RPMI7951 (cell line): ENCODE measurements at places on chromosomes 4 and X. TPM values are rescaled to one million over a fixed set of nuclear protein-coding genes. Genes with fewer than 3 reads are reported as not detected.
A peak's percentile ranks its signal among the peaks of the same experiment; 100 is the strongest.

DNA sequence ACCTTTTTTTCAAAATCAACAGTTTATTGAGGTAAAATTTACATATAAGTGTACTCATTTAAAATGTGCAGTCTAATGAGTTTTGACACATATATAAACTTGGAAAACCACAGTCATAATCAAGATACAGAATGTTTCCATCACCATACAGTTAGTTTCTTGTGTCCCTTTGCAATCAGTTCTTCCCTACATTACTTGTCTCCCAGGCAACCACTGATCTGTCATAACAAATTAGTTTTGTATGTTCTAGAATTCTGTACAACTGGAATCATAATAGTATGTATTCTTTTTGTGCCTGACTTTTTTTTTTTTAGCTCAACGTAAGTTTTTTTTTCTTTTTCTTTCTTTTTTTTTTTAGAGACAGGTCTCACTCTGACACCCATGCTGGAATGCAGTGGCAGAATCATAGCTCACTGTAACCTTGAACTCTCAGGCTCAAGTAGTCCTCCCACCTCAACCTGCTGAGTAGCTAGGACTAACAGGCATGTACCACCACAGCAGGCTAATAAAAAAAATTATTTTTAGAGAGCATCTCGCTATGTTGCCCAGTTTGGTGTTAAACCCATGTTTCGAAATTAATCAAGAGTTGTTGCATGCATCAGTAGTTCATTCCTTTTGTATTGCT, 26.9 kb downstream of the ARFIP1 start:
- no peak for DNase-seq

DNA sequence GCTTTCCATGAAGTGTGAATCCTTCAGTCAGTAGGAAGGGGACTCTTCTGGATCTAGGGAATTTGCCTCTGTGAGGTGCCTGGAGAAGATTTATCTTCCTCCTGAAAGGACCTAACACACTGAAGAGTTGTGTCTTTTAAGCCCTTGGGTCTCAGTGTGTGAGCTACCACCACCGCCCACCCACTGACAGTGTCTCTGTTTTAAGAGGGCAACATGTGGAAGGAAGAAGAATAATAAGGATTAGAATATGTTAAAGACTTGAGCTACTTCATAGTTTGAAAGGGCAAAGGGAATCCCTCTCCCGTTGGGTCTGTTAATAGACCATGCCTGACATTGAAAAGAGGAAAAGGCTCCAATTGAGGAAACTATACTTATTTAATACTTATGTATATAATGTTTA, 64.3 kb upstream of the TLR2 start:
- DNase-seq: no peak

DNA sequence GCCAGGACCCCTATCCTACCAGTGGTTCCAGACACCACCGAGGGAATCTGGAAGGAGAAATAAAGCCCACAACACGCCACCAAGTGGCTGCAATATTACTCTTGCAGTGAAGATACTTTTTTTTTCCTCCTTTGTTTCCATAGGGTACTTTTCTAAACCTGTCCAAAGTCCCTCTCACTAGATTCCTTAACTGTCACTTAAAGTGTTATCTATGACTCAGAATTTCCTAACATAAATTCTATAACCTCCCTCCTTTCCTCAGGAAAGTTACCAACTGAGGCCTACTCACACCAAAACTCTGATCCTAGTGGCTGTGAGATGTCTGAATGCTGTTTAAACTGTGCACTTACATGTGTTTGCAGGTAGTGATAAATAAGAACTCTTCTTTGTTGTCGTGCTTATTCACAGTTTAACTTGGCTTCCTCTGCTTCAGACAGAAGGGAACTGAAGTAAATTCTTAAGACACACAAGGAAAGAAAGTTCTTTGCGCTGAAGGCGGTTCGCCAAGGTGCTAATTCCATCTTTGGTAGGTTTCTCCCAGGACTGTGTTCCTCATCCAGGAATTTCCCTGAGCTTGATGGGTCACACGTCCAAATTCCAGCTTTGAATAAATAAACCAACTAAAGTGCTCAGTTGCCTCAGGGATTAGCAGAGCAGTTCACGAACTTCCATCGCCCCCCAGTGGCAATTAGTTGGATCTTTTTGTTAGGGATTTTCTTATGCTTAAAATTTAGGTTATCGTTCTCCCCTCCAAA, 10.7 kb upstream of the HCCS start:
- peak; percentile 65 for DNase-seq

DNA sequence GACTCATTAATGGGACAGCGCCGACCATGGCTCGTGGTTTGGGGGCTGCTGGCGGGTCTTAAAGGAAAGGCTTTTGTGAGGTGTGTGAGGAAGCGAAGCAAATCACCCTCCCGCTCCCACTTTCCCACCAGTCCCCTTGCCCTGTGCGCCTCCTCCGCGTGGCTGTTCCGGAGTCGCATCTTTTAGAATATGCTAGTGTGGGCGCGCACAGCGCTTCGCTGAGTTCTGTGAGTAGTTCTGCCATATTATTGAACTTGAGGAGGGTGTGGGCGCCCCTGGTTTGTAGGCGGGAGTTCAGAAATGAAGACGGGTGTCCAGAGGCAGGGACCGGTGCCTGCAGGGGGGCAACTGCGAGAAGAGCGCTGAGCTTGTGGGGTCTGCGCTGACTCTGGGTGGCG, 49.1 kb downstream of the ZNF141 start:
- no peak for DNase-seq

DNA sequence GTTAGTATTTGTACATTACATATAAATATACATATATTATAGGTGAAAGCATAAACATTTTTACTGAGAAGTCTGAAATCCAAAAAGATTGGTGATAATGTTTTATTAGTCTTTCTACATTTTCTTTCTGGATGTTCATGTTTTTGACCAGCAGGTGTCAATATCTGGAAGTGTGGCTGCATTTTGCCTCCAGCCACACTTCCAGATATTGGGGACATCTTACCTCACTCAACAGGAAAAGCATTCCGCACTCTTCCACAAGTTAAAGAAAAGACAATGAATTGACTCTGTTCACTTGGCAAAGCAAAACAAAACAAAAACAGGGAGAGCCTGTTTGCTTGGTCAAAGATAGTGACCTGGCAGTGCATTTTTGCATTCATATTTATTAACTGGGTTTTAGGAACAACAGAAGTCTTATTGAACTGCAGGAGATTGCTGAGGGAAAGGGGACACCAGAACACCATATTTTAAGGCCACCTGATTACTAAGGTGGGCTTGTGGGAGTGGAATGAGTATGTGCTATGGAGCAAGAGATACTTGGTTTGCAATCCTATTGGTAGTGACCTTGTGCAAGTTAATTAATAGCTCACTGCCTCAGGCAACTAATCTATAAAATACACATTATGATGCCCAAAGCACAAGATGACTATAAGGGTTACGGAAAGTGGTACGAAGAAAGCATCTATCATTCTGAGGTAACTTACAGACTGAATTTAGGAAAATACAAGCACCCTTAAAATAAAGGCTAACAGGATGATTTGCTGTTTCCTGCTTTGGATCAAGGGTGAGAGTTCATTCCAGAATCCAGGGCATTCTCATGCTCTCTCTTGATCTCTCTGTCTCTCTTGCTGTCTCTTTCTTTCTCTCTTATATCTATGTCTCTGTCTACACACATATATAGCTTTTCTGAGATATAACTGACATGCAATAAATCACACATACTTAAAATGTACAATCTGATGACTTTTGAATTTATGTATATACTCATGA, 389.9 kb upstream of the EMCN start:
- DNase-seq: peak; percentile 6

DNA sequence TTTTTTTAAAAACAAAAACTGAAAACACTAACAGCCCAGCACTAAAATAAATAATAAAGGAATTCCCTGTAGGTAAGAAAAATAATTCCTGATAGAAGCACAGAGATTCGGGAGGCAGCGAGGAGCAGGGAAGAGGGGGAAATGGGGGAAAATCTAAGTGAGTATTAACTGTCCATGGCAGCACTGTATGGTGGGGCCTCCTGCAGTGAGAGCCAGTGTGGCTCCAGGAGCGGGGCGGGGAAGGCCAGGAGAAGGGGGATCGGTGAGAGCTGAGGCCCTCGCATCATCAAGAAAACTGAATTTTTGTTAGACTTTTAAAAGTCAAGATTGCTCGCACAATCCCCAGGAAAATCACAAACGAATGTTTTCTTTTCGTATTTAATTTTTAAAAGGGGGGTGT, 14.1 kb downstream of the RNF212 start:
- no peak for DNase-seq

DNA sequence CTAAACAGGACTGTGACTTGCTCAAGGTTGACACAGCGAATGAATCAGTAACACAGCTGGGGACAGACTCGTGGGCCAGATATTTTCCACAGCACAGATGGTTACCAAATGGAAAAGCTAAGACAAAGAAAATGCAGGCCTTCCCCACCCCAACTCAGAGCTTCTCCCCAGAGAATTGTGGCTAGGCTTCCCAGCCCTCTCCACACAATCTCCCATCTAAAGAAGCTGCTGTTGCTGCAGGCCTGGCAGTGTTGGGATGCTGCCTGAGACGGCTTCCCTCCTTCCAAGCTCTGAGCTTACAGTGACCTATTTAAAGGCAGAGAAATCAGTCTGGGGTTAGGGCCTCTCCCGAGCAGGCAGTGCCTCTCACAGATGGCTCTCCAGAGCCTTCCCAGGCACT, 46.5 kb upstream of the PGRMC1 start:
- DNase-seq: no peak

- no peak for DNase-seq
Observed at GRCh38 chrX:139187738-139188137, 342.8 kb upstream of the F9 start.

DNA sequence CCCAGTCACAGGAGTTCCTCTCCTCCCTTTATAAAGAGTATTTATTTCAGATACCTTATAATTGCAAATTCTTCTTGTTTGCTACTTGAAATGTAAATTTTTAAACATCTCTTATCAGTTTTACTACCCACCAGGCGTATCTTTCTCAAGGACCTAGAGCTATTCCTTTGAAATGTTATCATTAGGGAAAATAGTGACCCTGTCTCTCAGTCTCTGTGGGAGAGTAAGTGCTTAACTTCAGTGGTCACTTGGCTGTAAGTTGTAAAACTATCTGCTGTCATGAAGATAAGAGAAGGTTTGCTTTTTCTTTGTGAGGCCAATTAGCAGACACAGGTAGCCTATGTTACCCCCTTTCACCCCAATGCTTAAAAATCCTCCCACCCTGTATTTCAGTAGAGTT, 241.6 kb downstream of the TACR3 start:
- no peak for DNase-seq

DNA sequence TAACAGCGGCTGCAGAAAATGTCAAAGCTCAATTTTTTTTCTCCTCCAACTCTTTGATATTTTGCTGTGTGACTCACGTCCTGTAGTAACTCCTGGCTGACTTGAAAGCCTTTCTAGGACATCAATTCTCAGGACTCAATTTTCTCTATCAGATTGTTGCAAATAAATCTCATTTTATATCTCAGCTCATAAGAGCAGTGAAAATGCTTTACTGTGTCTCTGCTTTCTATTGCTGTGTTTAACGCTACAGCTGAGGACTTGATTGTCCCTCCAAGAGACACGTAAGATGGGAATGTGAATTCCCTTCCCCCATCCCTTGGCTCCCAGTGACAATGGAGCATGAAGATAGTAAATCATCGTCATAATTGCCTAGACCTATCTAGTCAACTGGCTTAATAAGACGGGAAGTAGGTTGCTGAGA, 20.5 kb upstream of the CBR4 start:
- DNase-seq: peak; percentile 81

DNA sequence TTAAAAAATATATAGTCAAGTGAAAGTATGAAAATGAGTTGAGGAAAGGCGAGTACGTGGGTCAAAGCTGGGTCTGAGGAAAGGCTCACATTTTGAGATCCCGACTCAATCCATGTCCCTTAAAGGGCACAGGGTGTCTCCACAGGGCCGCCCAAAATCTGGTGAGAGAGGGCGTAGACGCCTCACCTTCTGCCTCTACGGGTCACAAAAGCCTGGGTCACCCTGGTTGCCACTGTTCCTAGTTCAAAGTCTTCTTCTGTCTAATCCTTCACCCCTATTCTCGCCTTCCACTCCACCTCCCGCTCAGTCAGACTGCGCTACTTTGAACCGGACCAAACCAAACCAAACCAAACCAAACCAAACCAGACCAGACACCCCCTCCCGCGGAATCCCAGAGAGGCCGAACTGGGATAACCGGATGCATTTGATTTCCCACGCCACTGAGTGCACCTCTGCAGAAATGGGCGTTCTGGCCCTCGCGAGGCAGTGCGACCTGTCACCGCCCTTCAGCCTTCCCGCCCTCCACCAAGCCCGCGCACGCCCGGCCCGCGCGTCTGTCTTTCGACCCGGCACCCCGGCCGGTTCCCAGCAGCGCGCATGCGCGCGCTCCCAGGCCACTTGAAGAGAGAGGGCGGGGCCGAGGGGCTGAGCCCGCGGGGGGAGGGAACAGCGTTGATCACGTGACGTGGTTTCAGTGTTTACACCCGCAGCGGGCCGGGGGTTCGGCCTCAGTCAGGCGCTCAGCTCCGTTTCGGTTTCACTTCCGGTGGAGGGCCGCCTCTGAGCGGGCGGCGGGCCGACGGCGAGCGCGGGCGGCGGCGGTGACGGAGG, at the start of gene FMR1:
Gene FMR1 (plus strand): TSS at position 728 of the 831 bp plus-strand sequence. CDS start 261 bp downstream, outside the sequence.
- DNase-seq: peak; percentile 85

- no peak for DNase-seq
Observed at GRCh38 chr4:128225148-128225547, 62.5 kb downstream of the PGRMC2 start.

DNA sequence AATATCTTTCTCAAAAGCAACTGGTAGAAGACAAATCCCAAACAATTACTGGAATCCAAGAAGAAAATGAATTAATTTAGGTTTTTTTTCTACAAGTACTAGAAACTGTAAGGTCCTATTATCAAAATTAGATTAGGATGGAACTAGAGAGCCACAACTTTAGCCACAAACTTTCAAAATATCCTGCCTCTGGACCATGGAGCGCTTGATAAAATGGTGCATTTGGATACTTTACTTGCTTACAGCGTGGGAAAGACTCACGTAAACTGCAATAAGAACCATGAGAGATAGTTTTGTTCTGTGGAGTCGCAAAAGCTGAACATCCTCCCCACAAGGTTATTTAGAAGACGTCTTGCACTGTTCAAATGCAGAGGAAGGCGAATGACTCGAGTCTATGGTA, at the start of gene DCAF8L2:
Gene DCAF8L2 (plus strand): TSS at position 301 of the 400 bp plus-strand sequence. CDS start 156,552 bp downstream, outside the sequence.
- no peak for DNase-seq

GRCh38 chrX:100593126-100593525, 8.4 kb downstream of the TNMD start:
- no peak for DNase-seq

GRCh38 chr4:38072578-38072977, 112.4 kb downstream of the PTTG2 start:
- no peak for DNase-seq

DNA sequence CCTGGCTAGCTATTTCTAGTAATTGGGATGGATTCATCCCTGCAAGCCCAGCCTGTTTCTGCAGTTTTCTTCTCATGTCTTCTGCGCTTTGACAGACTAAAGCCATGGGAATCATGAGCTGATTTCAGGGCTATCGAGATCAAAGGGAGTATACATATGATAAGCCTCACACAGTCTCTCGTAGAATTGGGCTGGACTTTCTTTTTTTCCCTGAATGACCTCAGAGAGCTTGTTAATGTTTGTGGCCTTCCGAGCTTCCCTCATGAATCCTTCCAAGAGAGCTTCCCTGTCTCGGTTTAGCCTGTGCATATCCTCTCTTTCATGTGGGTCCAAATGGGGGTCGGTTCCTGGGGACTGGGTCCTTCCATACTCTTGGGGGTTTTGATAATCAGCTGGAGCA, 130.3 kb downstream of the ADRA2C start:
- no peak for DNase-seq

The PDGFC gene
- total RNA-seq: 54.7 and 58.9 TPM in 2 replicates

The ZAR1 gene
- total RNA-seq: 0.12 TPM in 1 of 2 replicates, not detected in the other

The TCEAL7 gene
- total RNA-seq: not detected in 2 replicates

The CCDC110 gene
- total RNA-seq: 1.2 and 3.3 TPM in 2 replicates

The PLP1 gene
- total RNA-seq: 3.1 and 3.3 TPM in 2 replicates

The USP26 gene
- not detected in 2 replicates for total RNA-seq

The SUPT20HL1 gene
- total RNA-seq: not detected in 2 replicates

The GDPD2 gene
- total RNA-seq: not detected in 2 replicates
